Stimulated activated CD4-positive, alpha-beta T cell treated with anti-CD3 and anti-CD28 coated beads, Interleukin-15, amount 100 ng/mL, for 1 hour (primary cell): ENCODE measurements at places on chromosomes 7 and 10.

- DNase-seq = no peak
These were observed 26.1 kb upstream of the FAM221A start for GRCh38 chr7:23653942-23654341.

DNA sequence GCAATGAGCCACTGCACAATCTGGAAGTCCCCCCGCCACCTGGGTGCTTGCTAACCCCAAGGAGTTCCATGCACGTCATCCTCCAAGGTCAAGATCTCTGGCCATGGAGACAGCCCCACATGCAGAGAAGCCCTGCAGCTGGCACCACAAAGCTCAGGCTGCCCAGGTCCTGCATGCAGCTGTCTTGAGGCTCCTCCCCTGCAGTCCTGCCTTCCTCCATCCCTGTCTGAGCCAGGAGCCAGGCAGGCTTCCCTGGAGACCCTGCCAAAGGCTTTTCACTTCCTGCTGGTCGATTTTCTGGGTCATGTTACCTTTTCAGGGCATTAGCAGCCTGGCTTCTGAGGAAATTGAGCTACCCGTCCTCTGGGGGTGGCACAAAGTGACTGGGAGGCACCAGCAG is 12.5 kb upstream of the TMEM72 start:
- DNase-seq = no peak

- no peak for DNase-seq
These were observed 124.7 kb downstream of the WDR37 start for GRCh38 chr10:1180836-1181235.

- no peak for DNase-seq
These were observed 31.1 kb downstream of the DAGLB start for GRCh38 chr7:6416516-6417145.

GRCh38 chr10:107340326-107340725 is 175.8 kb upstream of the SORCS1 start:
- DNase-seq = no peak

GRCh38 chr7:35725280-35725680 is 30.3 kb upstream of the HERPUD2 start:
- peak; percentile 8 for DNase-seq

DNA sequence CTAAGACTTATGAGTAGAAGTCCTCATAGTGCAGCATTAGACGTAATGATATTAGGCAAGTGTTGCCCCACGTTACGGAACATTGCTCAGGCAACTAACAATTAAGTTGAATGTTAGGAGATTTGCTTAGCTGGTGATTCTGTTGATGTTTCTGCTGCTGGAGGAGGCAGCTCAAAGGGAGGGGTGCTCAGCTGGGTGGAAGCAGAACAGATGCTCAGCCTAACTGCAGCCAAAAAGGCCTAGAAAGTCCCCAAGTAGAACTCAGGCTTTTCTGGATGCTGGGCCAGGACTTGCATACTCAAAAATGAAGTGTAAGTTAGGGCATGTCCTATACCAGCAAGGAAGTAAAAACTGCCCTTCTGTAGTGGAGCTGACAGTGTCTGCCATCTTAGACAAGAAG is 201.4 kb downstream of the ADRA2A start:
- DNase-seq = no peak

- no peak for DNase-seq
These were observed 102.0 kb downstream of the HIF1AN start for GRCh38 chr10:100637785-100638184.

DNA sequence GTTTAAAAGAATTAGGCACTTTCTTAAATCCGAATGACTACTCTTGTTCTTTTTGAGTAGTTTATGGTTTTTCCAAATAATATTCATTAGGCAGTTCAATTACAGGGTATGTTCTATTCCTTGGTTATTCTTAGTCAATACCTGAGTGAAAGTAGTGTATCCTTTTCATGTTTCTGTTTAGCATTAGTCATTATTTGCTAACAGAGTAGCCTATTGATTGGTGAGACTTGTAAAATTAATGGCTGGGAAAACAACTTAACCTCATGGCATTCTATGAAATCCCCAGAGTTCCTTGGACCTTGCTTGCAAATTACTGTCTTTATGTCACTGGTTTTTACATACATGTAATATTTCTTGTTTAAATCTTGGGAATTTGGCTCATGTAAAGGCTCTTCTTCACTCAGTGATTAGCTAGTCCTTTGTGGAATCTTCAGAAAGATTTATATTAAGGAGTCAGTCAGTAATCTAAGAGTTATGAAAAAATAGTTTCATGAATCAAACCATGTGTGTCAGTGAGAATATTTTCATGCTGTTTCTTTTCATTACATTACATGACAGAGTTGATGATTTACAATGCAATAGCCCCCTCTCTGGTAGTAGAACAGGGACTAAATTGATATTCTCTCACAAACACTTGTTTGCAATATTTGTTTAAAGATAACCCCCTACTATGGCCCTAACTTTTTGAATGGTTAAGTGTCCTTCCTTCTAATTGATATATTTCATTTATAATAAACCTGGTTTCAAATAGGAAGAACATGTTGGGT is 81.5 kb upstream of the LRRTM3 start:
- DNase-seq = no peak

GRCh38 chr10:71268247-71268691 is 50.8 kb upstream of the SLC29A3 start:
- no peak for DNase-seq

DNA sequence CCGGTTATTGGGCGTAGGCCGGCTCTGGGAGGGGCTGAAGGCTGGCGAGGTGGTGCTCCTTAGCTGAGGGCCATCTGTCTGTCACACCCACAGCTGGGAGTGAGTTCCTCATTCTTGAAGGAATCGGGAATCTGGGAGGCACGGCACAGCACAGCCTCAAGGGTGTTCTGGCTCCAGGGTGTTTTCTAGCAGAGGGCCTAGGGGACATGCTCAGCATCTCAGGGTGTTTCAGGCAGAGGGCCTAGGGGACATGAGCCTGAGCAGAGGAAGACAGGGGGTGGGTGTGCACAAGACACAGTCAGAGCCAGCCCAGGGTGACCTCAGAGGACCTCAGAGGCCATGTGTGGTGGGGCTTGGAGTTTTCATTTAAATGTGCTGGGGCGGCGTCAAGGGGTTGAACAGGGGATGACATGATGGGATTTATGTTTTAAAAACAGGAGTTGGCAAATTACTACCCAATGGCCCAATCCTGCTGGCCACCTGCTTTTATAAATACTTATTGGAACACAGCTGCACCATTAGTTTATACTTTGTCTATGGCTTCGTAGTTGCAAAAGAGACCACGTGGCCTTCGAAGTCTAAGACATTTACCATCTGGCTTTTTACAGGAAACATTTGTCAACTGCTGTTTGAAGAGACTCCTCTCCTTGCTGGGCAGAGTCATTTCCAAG is 121.6 kb downstream of the PRKAG2 start:
- DNase-seq = no peak

GRCh38 chr10:114825513-114826253 is 4.1 kb downstream of the FHIP2A start:
- DNase-seq = no peak

- DNase-seq = no peak
These were observed 219.6 kb downstream of the KCNMA1 start for GRCh38 chr10:77417806-77418640.

GRCh38 chr10:44771233-44771995 is 139.7 kb upstream of the TMEM72 start:
- no peak for DNase-seq

DNA sequence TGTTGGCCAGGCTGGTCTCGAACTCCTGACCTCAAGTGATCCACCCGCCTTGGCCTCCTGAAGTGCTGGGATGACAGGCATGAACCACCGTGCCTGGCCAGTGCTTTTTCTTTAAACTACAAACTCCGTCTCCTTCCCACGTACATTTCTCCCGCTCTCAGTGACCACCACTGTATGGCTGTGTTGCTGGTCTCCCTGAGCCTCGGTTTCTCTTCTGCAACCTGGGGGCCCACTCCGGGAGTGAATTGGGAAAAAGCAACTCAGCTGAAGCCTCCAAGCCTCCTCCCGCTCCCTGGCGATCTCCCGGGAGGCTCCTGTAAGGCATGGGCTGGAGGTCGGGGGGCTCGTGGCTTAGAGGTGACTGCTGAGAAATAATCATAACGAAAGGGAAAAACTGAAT is 136.3 kb downstream of the ELFN1 start:
- no peak for DNase-seq

DNA sequence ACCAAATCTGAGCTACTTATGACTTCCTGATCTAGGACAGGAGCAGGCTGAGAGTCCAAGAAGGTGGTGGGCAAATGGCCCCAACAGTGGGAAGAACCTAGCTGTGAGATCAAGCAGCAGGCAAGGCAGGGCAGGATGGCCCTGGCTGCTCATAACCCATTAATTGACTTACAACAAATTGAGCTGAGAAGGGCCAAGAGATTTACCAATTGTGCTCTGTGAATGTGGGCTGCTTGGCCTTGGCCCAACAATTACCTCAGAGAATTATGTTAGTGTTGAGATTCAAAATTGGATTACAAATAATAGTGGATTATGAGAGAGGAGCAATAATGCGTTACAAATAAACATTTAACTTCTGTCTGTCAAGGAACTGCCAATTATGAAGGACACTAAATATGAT is 956.5 kb downstream of the KCNMA1 start:
- DNase-seq = no peak

- no peak for DNase-seq
These were observed 111.3 kb upstream of the C1QL3 start for GRCh38 chr10:16632996-16633395.

DNA sequence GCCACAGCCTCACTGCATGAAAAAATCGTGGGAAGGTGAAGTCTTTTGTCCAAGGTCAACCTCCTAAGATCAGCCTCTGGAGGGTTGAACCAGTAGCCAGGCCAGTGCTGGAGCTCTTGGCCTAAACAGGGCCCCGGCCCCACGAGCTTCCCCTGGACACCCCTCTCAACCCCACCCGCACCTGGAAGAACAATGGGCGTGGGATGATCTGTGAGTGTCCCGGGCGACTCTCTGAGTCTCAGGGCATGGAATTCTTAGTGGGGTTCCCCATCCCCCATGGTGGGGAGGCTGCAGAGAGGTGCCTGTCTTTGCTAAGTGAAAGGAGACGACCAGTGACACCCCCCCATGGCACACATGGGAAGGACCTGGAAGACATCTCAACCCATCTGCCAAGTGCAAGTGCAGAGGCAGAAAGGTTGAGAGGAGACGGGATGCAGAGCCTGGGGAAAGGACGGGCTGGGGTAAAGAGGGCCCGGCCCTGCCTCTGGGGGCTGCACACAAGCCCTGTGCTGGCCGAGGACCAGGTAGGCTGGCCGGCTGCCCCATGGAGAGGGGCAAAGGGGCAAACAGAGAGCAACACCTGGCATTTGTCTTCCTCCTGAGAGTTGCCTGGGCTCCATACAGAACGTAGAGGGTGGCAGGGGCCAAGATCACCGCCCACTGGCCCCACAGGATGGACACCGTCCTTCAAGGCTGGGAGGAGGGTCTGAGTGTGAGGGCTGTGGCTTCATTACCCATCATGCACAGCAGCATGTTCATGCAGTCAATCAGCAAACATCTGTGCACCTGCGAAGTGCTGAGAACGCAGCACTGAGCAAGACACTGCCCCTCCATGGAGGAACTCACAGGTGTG is 163.0 kb upstream of the PPP2R2D start:
- no peak for DNase-seq

DNA sequence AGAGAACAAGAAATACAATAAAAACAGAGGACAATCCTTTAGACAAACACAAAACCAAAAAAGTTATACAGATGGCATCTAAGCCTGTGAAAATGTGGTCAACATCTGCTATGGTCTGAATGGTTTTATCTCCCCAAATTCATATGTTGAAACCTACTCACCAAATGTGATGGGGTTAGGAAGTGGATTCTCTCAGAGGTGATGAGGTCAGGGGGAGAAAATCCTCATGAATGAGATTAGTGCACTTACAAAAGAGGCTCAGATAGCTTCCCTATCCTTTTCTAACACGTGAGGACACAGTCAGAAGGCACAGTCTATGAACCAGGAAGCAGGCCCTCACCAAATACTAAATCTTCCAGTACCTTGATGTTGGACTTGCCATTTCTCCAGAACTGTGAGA is 147.8 kb upstream of the GPR22 start:
- DNase-seq = no peak

- DNase-seq = no peak
These were observed 46.2 kb upstream of the DLX6 start for GRCh38 chr7:96959135-96959534.

- no peak for DNase-seq
These were observed 2.7 kb downstream of the PRSS37 start for GRCh38 chr7:141838581-141838980.

DNA sequence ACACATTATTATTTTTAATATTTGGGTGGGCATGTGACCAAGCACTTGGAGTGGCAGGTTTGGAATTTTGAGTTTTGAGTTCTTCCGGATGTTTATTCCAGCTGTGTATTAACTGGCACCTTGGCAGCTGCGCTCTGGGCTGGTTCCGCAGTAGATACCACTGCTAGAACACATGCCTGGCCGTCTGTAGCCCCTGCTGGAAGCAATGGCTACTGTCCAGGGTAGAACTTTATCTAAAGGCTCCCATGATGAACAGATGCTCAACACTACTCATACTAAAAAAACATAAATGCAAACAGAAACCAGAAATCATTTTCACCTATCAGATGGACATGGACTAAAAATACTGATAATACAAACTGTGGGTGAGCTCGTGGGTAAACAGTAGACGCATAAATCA is 19.4 kb upstream of the SH3PXD2A start:
- no peak for DNase-seq

GRCh38 chr7:115005953-115006352 is 84.1 kb downstream of the MDFIC start:
- no peak for DNase-seq

GRCh38 chr7:26201247-26202018 is at the start of gene CBX3:
Gene CBX3 (plus strand): TSS chr7:26201745. CDS start chr7:26202999, 1,254 bp downstream.
- peak; percentile 78 for DNase-seq

DNA sequence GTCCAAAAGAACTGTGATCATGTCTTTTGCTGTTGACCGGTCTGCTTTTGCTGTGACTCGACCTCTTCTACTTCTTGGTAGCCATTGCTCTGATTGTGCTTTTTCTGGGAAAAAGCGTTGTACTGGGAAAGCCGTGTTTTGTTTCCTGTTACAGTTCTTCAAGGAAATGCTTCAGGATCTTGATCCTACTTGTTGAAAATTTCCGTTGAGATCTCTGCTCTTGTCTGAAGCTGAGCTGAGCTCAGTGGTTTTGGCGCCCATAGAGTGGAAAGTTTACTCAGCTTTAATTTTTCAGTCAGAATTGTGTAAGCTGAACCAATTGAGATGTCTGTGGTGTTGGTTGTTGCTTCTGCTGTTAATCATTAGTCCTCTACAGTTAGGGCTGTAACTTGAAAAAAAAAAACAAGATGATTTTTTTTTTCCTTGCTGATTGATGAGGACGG is 302.2 kb downstream of the CCDC3 start:
- no peak for DNase-seq

GRCh38 chr10:95273393-95274312 is 17.1 kb downstream of the PDLIM1 start:
- DNase-seq = no peak

- DNase-seq = no peak
These were observed 5.7 kb upstream of the CXCL12 start for GRCh38 chr10:44390585-44391072.

GRCh38 chr10:8233832-8234259 is 179.4 kb downstream of the GATA3 start:
- DNase-seq = no peak

GRCh38 chr10:13614530-13615332 is 28.0 kb downstream of the PRPF18 start:
- DNase-seq = no peak
